NCI-H2107 (cell line): ENCODE measurements at places on chromosomes 3 and 15.
A peak's percentile ranks its signal among the peaks of the same experiment; 100 is the strongest.

GRCh38 chr3:118272991-118273390, 761.7 kb downstream of the IGSF11 start:
- DNase-seq = no peak

- DNase-seq = no peak
Observed at GRCh38 chr3:52247409-52248164, 2.0 kb downstream of the PPM1M start.

DNA sequence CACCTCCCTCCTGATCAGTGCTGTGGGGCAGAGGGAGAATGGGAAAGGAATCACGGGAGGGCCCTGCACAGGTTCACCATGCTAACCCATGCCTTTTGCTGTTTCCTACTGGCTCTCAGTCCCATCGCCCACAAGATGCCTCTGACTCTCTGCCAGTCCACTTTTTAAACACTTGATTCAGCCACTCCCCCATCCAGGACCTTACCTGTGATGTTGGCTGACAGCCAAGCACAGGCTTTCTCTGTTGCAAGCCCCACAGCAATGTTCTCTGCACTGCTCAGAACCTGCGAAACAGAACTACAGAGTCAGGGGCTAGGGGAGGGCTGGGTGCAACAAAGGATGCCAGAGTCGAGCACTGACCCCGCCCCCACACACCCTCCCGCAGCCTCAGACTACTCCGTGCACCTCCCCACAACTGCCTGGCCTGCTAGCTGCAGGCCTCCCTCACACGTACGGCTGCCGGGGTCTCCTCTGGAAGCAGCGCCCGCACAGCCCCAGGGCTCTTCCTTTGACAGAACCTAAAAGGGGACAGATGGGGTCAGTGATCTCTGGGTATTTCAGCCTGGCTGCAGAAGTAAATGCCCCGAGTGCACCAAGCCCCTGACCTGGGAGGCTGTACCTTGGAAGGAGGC, 9.1 kb downstream of the CDAN1 start:
- no peak for DNase-seq

- no peak for DNase-seq
Observed at GRCh38 chr3:153749070-153749610, 372.1 kb upstream of the ARHGEF26 start.

GRCh38 chr3:70919091-70919490, 606.7 kb upstream of the MDFIC2 start:
- DNase-seq = no peak

- DNase-seq = no peak
Observed at GRCh38 chr3:81518945-81519344, 242.5 kb downstream of the GBE1 start.

- DNase-seq = no peak
Observed at GRCh38 chr3:52509753-52510328, 14.7 kb downstream of the STAB1 start.

DNA sequence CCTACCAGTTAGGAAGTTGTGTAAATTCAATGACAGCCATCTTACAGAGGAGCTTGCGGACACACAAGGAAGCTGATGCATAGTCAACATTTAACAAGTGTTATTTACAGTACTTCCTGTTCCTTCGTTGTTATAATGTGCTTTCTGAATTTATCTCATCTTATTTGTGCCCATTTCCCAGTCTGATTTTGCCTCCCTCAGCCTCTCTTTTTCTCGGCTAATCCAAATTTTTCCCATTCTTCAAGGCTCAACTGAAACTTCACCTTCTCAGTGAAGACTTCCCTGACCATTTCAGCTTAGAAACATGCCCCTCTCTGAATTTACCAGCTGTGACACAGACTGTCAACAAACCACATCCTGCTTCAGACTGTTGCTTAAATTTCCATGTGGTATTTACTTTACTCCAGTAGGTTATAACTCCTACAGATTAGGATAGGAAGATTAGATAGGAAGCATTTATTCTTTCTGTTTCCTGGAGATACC, 55.7 kb upstream of the CP start:
- no peak for DNase-seq

DNA sequence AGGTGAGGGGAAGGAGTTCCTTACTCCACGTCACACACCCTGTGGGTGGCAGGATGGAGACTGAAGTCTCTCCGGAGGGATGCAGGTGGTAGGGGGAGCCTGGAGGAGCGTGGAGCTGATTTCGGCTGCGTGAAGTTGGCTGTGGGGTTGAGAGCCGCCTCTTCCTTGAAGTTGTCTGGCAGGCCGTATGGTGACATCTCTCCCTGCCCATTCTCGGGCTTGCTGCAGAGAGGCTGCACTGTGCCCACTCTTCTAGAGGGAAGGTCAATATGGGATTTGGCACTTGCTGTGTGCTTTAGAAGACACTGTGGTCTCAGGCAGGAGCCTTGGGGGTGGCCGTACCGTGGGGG, 13.4 kb upstream of the FBLN2 start:
- DNase-seq = no peak

DNA sequence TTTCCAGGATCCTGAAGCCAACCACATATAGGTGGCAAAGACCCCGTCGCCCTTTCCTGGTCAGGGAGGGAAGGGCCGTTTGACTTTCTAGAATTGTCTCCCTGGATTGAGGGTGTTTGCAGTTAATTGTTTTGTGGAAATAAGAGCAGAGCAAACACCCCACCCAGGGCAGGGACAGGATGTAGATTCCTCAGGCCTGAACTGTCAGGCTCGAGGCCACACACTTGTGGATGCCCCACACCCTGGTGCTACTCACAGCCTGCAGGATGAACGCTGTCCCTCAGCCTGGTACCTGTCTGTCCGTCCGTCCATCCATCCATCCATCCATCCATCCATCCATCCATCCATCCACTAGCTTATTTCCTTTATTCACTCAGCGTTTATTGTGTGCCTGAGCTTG, 29.9 kb upstream of the FLNB start:
- no peak for DNase-seq

DNA sequence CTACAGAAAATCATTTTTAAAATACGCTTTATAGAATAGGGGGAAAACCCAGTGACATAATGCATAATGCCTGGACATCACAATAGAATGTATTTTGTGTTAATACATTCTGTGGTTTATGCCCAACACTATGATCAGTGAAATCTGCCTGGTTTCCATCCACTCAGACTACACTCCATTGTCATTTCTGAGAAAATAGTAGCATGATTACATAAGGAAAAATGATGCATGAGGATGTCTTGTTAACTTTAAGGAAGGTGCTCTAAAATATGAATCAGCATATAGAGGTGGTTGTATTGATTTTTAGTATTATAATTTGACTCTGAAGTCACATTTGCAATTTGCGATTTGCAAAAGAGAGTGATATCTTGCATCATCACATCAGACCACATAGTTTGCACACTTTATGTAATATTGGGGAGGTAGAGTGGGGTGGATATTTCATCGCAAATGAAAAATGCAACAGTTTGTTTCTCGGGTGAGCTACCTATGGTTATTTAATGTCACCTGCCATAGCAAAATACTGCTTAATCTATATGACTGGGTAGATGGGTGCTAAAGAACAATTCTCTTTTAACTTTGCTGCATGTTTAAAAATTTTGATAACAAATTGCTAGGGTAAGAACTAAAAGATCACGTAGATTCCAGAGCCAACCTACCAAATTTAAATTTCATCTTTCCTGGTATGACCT, 403.9 kb downstream of the IL5RA start:
- DNase-seq = no peak

GRCh38 chr3:194387276-194387675, 11.8 kb downstream of the GP5 start:
- DNase-seq = no peak

GRCh38 chr15:96583671-96584070, 253.2 kb downstream of the NR2F2 start:
- no peak for DNase-seq

GRCh38 chr3:170023165-170023564, 14.6 kb upstream of the GPR160 start:
- no peak for DNase-seq

DNA sequence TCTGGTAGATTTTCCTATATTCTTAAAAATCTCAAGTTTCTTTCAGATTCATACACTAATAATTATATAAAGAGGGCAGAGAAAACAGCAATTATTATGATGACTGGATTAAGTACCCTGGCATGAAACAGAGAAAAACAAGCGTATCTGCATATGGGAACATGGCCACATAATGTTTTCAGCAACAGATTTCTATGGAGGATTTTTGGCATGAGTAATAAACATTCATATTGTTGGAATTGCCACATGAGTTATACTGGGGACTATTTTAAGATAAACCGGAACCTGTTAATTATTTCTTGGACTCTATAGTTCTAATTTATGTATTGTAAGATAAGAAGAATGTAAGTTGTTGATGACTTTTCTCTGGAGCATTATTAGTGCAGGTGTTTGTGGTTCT, 112.7 kb downstream of the OXSM start:
- no peak for DNase-seq

GRCh38 chr3:58104712-58105111, 96.5 kb downstream of the FLNB start:
- no peak for DNase-seq

DNA sequence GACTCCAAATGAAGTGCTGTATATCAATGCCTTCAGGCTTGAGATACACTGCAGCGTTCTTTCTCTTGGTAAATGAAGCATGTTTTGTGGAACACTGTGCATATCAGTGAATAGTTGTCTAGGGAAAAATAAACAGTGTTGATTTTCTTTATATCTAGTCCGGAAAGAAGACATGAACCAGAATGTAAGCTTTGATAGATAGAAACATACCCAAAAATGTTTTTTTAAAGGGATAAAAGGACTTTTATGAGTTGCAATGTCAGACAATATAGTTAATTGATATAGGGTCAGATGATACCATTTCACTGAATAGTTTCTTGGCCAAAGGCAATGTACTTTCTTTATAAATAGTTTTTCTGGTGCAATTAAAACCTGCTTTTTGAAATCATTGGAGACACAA, 1037.8 kb downstream of the OTOL1 start:
- no peak for DNase-seq

- no peak for DNase-seq
Observed at GRCh38 chr3:66270288-66270687, 49.5 kb downstream of the SLC25A26 start.

DNA sequence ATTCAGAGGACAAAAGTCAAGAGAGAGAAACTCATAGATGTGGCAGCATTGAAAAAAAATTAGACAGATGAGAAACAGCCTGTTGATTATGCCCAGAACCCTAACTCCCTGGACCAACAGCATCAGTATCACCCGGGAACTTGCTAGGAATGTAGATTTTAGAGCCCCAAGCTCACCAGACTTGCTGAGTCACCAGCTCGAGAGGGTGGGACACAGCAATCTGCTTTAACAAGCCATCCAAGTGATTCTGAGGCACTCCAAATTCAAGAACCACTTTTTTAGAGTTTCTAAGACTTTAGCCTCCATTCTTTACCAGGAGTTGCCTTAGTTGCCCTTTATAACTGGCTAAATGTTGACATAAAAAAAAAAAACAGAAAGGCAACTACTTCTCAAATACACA, 70.9 kb downstream of the CGGBP1 start:
- DNase-seq = no peak

- no peak for DNase-seq
Observed at GRCh38 chr3:45904931-45905330, 18.6 kb downstream of the CCR9 start.

DNA sequence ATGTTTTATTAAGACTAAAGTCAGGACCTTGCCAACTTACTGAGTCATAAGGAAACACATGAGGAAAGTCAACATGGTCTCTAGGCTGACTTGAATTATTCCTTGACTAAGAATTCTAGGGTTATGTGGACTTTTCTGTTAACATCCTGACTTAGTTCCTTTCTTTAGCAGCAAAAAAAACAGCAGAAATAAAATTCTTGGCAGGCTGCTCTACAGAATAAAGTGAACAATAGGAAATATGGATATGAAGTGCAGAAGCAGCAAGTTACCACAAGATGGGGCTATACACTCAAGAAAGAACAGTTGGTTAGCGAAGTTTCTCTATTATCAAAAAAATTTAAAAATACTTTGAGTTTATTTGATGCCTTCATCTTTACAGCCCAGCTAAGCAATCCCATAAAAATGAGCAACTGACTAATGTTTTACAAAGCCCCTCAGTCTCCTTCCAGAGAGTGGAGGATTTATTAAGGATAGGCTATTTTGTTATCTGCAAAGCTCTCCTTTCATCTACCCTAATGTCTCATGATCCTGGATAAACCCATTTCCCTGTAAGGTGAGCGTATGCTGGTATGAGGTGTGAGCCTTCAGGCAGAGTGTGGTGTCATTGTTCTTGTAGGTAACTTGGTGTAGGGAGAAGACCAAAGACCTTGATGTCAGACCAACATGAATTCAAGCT, 23.1 kb upstream of the MCCC1 start:
- DNase-seq = peak; percentile 38

GRCh38 chr3:18282507-18282906, 142.6 kb downstream of the SATB1 start:
- DNase-seq = no peak

- DNase-seq = no peak
Observed at GRCh38 chr3:112817797-112818196, 28.9 kb downstream of the CD200R1L start.

DNA sequence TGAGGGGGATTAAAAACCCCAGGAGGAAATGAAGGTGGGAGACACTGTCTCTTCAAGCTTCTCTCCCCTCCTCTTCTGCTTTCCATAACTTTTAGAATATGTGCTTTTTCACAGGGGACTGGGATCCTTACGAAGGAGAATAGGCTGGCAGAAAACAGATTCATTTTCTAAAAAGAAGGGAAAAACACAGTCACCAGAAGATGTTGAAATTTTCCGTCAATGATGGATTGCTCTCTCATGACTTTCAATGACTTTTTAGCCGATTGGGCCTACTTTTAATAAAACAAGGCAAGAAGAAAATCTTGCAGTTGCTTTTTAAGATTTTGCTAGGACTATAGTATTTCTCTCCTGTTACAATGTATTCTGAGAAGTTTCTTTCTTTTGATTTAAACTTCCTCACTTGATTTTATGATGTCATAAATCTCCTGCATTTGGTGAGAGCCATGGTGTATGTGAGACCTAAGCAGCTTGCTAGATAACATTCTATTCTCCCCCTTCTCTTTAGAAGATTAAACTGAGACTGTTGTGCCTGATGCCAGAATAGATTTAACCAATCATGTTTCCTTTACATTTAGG, 241.2 kb downstream of the FEZF2 start:
- DNase-seq = no peak

- no peak for DNase-seq
Observed at GRCh38 chr15:72222393-72222792, 8.6 kb downstream of the PKM start.

DNA sequence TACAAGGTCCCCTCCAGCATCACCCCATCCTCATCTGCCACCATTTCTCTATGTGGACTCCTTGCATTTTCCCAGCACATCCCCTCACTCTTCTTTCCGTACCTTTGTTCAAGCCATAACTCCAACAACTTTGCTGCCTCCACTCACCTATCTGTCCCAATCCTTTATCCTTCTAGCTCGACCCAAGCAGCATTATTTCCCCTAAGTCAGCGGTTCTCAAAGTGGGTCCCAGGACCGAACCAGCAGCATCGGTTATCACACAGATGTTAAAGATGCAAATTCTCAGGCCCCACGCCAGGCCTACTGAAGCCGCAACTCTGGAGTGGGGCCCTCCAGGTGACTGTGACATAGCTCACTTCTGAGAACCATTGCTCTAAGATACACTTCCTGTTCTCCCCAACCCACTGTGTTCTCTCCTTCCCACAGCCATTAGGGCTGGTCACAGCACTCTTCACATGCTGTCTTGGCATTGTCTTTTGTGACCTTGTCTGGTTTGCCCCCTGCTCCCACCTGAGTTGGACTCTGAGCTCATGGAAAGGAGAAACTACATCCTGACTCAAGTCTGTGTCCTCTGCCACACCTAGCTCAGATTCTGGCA, 56.2 kb downstream of the AAGAB start:
- DNase-seq = no peak
